Stimulated activated CD8-positive, alpha-beta memory T cell treated with anti-CD3 and anti-CD28 coated beads, Interleukin-2, amount 100 ng/mL, for 1 hour (primary cell): ENCODE measurements at places on chromosomes 4 and X.

DNA sequence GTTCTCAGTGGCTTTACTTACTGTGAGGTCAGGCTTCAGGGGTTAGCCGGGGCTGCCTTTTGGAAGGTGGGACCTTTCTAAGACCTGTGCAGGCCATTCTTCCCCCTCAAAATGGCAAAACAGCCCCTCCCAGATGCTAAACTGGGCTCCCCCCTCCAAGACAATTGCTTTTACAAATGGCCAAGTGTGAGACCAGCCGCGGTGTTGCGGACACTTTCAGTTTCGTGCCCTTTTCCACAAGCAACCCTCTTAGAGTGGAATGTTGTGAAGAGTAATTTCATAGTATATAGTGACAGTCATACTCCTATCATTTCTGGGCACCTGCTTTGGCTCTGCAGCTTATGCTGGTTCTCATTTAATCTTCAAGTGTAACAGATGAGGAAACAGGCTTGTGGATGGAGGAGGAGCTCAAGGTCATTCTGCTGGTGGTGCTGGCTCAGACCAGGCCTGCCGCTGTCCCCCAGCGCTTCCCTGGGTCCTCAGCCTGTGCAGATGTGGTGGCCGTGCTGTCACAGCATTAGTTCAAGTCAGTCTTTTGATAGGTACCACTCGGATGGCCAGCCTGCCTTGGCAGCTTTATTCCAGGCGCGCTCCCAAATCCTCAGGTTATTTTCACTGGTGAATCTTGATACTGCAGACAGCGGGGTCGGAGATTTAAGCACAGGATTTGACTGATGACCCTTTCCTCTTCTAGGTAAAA, 55.0 kb upstream of the TADA2B start:
- DNase-seq, result no peak

GRCh38 chr4:72587334-72587733, 18.3 kb upstream of the ADAMTS3 start:
- no peak for DNase-seq

GRCh38 chrX:42809569-42809968, 31.6 kb upstream of the PPP1R2C start:
- DNase-seq, result no peak

GRCh38 chr4:15194520-15194919, 192.2 kb downstream of the CPEB2 start:
- no peak for DNase-seq

DNA sequence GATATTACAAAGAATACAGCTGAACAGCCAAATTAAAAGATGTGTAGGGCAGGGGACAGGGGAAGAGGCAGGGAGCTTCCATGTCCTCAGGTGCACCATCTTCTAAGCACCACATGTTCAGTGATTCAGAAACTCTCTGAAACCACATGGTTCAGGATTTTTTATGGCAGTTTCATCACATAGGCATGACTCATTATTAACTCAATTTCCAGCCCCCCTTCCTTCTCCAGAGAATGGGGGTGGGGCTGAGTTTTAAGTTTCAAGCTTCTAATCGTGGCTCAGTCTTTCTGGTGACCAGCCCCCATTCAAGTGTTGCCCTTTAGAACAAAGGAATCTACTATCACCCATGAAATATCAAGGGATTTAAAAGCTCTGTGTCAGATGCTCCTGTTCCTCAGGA, 317.8 kb upstream of the GALNT7 start:
- DNase-seq, result no peak

DNA sequence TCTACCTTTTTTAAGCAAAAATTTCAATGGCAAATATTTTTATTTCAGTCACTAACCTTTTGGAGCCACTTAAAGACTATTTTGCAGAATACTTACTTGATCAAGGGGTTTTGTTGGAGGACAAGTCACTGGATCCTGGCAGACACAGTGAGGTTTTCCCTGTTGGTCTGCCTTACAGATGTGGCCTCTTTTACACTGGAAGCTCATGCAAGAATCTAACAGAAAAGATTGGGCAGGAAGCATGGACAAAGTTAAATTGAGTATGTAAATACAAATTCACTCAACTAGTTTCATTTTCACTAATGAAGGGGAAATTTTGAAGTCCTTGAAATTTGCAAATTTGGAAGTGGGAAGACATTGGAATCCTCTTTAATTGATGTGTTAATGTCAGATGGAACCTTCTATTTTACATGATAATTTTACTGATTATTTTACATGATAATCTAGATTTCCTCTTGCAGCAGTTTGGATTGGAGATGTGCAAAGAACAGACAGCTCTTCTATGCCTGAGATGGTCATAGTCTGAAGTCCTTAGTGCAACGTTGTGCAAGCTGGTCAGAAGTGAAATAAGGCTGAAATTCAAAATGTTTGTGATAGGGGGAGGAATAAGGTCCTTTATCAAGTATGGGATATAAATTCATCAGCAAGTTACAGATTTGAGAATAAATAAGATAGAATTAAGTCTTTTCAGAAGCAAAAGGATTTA, 38.4 kb downstream of the SPARCL1 start:
- no peak for DNase-seq

GRCh38 chr4:40243386-40243948, 46.6 kb downstream of the RHOH start:
- DNase-seq, result no peak
